ENCODE measurements at places on chromosomes 2 and 18. TPM values are rescaled to one million over a fixed set of nuclear protein-coding genes. Genes with fewer than 3 reads are reported as not detected.

DNA sequence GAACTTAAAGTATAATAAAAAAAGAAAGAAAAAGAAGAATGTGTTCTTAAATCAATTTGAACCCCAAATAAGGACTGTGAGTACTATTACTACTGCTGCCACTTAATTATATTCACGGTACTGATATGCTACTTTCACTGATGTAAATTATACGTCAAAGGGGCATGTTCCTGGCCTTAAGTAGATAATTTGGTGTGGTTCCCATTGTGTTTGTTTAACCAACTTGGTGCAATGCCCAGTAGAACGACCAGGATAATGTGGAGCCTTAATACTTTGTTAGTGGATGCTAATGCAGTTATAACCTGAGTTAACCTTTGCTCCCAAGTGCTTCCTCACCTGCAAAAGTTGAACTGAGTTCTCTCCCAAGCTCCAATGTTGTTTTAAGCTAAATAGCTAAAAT, 142.0 kb downstream of the NR4A2 start:
- H3K27ac ChIP-seq = no peak overlapping the region
- no peaks in the 10 kb centered on the region for H3K27me3 ChIP-seq
- H3K4me3 ChIP-seq = no peak overlapping the region
- DNase-seq = no peak
- H3K36me3 ChIP-seq = no peaks in the 10 kb centered on the region

DNA sequence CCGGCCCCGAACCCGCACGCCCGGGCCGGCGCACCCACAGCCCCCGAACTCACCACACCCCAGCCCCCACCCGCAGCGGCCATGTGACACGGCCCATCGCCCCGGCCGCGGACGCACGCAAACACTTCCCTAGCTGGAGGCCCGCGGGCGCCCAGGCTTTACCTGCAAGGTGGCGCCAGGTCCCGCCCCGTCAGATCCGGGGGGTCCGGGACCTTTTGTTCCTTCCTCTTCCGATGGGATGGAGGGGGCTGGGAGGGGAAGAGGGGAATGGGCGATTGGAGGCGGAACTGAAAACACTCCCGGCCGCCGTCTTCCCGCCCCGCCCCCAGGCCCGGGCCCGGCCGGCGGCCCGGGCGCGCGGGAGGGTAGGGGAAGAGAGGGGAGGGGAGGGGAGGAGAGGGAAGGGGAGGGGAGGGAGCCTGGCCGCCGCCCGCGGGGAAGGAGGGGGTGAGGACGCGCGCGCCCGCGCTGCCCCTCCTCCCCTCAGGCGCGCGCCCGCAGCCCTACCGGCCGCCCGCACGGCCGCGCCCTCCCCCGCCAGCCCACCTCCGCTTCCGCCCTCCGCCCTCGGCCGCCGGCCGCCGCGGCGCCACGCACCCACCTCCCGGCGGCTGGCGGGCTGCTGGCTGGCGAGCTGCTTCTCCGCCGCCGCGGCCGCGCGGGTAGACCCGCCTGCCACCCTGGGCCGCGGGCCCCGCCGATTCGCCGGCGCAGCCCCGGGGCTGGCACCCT, at the start of gene SMAD2:
Gene SMAD2 (minus strand): TSS at position 461 of the 732 bp plus-strand sequence. CDS start 33,903 bp downstream, outside the sequence.
- no peaks in the 10 kb centered on the region for H3K4me1 ChIP-seq
- no peaks in the 10 kb centered on the region for H3K36me3 ChIP-seq
- peak within 1 kb of the TSS; percentile 87 for H3K27ac ChIP-seq
- no peaks in the 10 kb centered on the region for H3K27me3 ChIP-seq
- peak within 1 kb of the TSS; percentile 89 for H3K4me3 ChIP-seq
- DNase-seq = no peak

- no peaks in the 10 kb centered on the region for H3K36me3 ChIP-seq
- H3K4me3 ChIP-seq = no peak overlapping the region
- no peak overlapping the region for H3K27ac ChIP-seq
These were observed 35.8 kb downstream of the CASP10 start for GRCh38 chr2:201218780-201219179.

DNA sequence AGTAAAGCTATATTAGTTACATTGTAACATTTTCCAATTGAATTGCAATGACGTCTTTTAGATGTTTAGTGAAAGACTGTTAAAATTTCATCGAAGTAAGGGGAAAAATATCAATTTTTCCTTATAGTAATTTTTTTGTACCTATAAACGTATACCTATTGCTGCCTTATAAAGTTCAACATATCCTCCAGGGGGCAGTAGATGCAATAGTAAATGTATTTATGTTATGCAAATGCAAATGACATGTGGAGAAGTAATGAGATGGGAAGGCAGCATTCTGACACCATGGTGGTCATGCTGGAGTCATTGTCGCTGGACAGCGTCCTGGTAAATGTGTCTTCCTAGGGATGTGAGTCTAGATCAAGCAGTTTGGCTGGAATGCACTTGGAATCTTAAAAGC, 38.7 kb downstream of the MSTN start:
- DNase-seq = no peak
- no peak overlapping the region for H3K4me3 ChIP-seq
- H3K27me3 ChIP-seq = no peaks in the 10 kb centered on the region
- no peaks in the 10 kb centered on the region for H3K36me3 ChIP-seq

- H3K4me3 ChIP-seq = no peak overlapping the region
- no peaks in the 10 kb centered on the region for H3K27me3 ChIP-seq
- DNase-seq = no peak
- peaks cover 5% of the 10 kb centered on the region for H3K36me3 ChIP-seq
These were observed 199.1 kb downstream of the PRKCE start for GRCh38 chr2:45850558-45850957.

SPP2 gene
- 0.37 TPM for total RNA-seq

CCBE1 gene
- 0.08 TPM for total RNA-seq

DNA sequence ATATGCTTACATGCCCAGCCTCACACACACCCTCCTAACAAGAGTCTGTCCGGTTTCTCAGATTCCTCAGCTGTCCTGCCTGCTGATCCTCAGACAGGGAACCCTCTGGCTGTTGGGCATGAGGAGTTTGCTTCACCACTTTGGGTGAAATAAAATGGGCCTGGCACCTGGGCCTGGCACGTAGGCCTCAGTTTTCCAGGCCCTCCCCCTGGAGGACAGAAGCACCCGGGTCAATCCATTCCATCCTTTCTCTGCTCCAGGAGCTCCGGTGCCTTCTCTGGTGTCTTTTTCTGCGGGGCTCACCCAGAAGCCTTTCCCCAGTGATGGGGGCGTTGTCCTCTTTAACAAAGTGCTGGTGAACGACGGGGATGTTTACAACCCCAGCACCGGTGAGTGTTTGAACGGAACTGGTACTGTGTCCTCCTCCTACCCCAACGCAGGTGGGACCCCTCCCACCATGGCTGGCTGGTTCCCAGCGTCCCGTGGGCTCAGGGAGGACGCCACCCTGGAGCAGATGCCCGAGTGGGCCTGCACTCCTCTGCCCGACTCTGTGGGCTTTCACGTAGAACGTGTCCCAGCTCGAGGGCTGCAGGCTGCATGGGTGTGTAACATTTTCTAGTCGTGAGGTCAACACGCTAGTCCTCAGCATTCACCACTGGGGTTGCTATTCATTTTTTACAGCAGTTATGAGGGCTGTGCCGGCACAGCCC, 62.8 kb downstream of the EMILIN2 start:
- no peak overlapping the region for H3K27ac ChIP-seq
- DNase-seq = no peak
- H3K4me1 ChIP-seq = no peaks in the 10 kb centered on the region
- H3K36me3 ChIP-seq = peaks cover 9% of the 10 kb centered on the region
- H3K4me3 ChIP-seq = no peak overlapping the region

DNA sequence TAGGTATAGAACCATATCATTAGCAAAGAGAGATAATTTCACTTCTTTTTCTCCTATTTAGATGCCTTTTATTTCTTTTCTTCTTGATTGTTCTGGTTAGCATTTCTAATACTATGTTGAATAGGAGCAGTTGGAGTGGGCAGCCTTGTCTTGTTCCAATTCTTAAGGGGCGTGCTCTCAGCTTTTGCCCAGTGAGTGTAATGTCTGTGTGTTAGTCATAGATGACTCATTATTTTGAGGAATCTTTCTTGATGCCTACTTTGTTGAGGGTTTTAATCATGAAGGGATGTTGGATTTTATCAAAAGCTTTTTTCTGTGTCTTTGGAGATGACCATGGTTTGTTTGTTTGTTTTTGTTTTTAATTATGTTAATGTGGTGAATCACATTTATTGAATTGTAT, 1453.1 kb upstream of the SLC39A10 start:
- H3K27ac ChIP-seq = no peak overlapping the region
- H3K4me3 ChIP-seq = no peak overlapping the region
- DNase-seq = no peak
- H3K27me3 ChIP-seq = no peaks in the 10 kb centered on the region
- H3K36me3 ChIP-seq = no peaks in the 10 kb centered on the region

DNA sequence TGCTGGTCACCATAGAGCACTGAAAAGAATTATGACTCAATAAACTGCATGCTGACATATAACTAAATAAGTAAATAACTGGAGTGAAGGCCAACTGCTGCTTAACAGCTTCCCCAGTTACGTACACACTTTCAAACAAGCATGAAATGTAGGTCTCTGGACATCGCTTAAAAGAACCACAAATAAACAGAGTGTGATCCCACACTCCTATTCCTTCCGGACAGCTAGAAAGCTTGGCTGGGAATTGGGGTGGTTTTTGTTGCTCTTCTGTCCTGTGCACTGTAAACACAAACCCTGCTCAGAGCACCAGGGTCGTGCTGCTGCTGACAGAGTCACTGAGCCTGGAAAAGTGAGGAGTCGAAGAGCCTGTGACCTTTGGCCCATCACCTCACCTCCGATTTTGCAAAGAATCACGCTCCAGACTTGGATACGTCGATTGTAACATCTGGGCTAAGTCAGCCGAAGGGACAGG, 162.7 kb upstream of the NT5C1B start:
- no peaks in the 10 kb centered on the region for H3K27me3 ChIP-seq
- H3K27ac ChIP-seq = no peak overlapping the region
- no peaks in the 10 kb centered on the region for H3K4me1 ChIP-seq
- DNase-seq = no peak
- no peak overlapping the region for H3K4me3 ChIP-seq

GRCh38 chr2:217338306-217338916, 478.5 kb upstream of the TNP1 start:
- no peaks in the 10 kb centered on the region for H3K4me1 ChIP-seq
- H3K4me3 ChIP-seq = no peak overlapping the region
- H3K27ac ChIP-seq = no peak overlapping the region
- H3K27me3 ChIP-seq = no peaks in the 10 kb centered on the region
